ENCODE measurements at places on chromosomes 13 and 19.

- DNase-seq: no peak
These were observed 3.5 kb downstream of the GPC5 start for GRCh38 chr13:91401920-91402319.

DNA sequence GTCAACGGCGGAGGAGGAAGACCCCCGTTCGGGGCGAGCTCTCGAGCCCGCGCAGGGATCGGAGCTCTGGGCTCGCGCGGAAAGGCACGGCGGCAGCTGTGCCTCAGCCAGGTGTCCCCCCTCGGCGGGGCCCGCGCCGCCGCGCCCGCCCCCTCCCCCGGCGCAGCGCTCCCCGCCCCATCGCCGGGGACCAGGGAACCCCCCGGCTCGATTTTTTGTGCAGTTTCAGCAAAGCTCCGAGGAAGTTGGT lies 110.0 kb downstream of the KCNRG start:
- peak; percentile 66 for DNase-seq

DNA sequence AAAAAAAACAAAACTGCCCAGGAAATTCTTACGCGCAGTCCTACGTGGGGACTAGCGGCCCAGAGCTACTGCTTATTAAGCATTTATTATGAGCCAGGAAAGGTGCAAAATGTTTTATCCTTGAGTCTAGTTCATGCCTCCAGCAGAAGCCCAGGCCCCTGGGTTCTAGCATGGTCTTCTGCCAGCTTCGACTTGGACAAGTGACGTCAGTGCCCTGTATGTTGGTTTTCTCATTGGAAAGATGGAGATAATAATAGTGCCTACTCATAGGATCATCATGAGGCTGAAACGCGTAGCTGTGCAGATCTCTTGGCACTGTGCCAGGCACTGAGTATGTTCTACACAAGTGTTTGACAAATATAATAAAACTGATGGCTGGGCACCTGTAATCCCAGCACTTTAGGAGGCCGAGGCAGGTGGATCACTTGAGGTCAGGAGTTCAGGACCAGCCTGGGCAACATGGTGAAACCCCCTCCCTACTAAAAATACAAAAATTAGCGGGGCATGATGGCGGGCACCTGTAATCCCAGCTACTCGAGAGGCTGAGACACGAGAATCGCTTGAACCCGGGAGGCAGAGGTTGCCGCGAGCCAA lies 12.4 kb upstream of the SULT2B1 start:
- no peak for DNase-seq

- DNase-seq: no peak
These were observed 97.2 kb downstream of the EPSTI1 start for GRCh38 chr13:42894765-42895243.

- DNase-seq: no peak
These were observed 1.3 kb downstream of the PMIS2 start for GRCh38 chr19:35587321-35587720.

GRCh38 chr19:39943586-39943985 lies 9.2 kb upstream of the FCGBP start:
- no peak for DNase-seq

- no peak for DNase-seq
These were observed 406.9 kb downstream of the LIG4 start for GRCh38 chr13:107808389-107808788.
